HepG2 (cell line): ENCODE measurements at places on chromosomes 1 and 21.

GRCh38 chr21:35376406-35377135 is 327.5 kb upstream of the RUNX1 start:
- H3K27me3 ChIP-seq = no peaks in the 10 kb centered on the region
- H3K4me3 ChIP-seq = no peak overlapping the region
- H3K27ac ChIP-seq = no peak overlapping the region
- no peak for DNase-seq
- no peaks in the 10 kb centered on the region for H3K36me3 ChIP-seq

DNA sequence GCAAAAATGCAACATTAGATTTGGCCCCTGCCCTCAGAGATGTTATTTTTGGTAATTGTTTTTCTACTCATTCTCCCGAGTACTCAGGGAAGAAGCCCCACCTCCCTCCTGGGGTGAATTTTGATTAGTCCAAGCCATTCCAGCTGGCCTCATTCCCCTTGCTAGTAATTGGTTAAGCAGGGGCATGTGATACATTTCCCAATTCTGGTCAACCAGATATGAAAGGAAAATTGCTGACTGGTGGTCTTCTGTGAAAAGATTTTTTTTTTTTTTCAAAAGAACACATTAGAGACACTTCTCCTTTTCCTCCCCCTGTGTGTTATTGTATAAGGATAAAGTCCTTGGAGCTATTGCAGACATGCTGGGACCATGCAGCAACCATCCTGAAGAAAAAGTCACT is 71.1 kb upstream of the AKT3 start:
- H3K27me3 ChIP-seq = no peaks in the 10 kb centered on the region; the same call in none of the 2 replicates
- H3K27ac ChIP-seq = no peak overlapping the region
- DNase-seq = no peak
- H3K4me1 ChIP-seq = no peaks in the 10 kb centered on the region
- H3K36me3 ChIP-seq = no peaks in the 10 kb centered on the region
- no peak overlapping the region for H3K4me3 ChIP-seq

DNA sequence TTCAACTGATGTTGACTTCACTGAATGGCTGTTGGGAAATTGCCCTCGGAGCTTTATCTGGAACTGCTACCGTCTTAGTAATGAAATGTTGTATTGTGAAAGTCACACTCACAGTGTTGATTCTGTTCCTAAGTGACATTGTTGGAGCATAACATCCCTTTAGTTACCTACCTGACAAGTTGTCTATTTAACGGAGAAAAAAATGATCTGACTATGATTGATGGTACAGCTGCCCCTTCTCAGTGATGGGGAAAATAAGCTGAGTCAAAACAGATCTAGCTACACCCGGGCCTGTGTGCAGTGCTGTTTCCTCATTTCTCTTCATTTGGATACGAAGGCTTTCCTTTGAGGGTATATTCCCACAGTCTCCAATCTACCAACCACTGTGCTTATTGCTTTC is 472.3 kb upstream of the BRINP3 start:
- no peak overlapping the region for H3K4me3 ChIP-seq
- peak; percentile 2 for DNase-seq
- H3K27me3 ChIP-seq = no peaks in the 10 kb centered on the region
- no peak overlapping the region for H3K27ac ChIP-seq
- no peaks in the 10 kb centered on the region for H3K36me3 ChIP-seq
- no peaks in the 10 kb centered on the region for H3K4me1 ChIP-seq

- H3K27ac ChIP-seq = no peak overlapping the region
- H3K36me3 ChIP-seq = no peaks in the 10 kb centered on the region
- no peaks in the 10 kb centered on the region for H3K27me3 ChIP-seq
- H3K4me1 ChIP-seq = peaks cover 9% of the 10 kb centered on the region; the same call in 1 of the 2 replicates
- DNase-seq = no peak
- no peak overlapping the region for H3K4me3 ChIP-seq
Measured at GRCh38 chr21:33660406-33660805, 18.1 kb downstream of the ITSN1 start.

- H3K36me3 ChIP-seq = no peaks in the 10 kb centered on the region
- H3K27ac ChIP-seq = no peak overlapping the region
- DNase-seq = no peak
- peaks cover 4% of the 10 kb centered on the region; the same call in 1 of the 2 replicates for H3K27me3 ChIP-seq
Measured at GRCh38 chr1:47758341-47759250, 238.6 kb downstream of the TRABD2B start.

DNA sequence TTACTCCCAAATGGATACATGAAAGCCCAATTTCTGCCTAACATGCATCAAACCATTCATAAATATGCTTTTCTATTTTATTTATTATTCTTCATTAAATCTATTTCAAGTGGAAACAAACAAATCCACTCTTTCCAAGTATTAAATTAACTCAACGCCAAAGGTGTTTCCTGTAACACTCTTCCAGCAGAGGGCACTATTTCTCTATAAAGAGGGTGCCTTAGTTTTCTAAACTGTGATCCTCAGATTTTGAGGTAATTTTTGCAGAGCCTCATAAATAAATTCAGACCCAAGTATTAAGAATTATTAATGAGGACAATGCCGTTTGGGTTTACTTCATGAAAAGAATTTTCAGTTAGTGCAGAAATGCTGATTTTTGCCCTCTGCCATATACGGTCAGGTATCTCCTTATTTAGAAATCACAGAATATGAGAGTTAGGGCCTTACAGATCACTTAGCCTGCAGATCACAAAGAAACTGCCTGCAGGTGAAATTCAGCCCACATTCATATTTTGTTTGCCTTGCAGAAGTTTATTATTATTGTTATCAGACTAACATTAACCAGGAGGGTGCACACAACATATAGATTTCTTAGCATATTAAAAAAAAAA is 40.1 kb upstream of the MYSM1 start:
- peaks cover 7% of the 10 kb centered on the region; the same call in 1 of the 3 replicates for H3K27me3 ChIP-seq
- peak; percentile 52 for DNase-seq
- no peak overlapping the region for H3K27ac ChIP-seq
- H3K4me3 ChIP-seq = no peak overlapping the region
- H3K36me3 ChIP-seq = no peaks in the 10 kb centered on the region

DNA sequence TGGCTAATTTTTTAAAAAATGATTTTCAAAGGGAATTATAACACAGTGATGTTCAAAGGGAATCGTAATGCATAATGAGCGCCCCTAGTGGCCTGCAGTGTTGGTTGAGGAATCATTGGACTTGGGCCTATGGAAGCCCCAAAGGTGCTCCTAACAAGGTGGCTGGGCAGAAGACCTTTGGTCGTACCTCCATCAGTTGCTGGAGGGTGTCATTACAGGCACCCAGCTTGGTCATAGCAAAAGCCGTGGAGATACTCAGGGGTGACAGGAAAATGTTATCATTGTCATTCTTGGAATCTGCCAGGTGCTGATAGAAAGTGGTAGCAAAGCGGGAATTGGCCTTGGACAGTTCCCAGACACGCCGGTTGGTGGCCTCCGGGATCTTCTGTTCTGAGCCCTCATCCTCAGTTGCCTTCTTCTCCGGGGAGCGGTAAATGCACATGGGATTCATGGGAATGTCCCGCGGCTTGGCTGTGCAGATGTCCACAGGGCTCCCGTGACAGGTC is 2.7 kb downstream of the SERPINC1 start:
- H3K4me1 ChIP-seq = peaks cover 36% of the 10 kb centered on the region
- H3K36me3 ChIP-seq = no peaks in the 10 kb centered on the region
- peak; percentile 44 for DNase-seq
- no peak overlapping the region for H3K4me3 ChIP-seq
- peak overlapping the region; percentile 17 for H3K27ac ChIP-seq
- no peaks in the 10 kb centered on the region for H3K27me3 ChIP-seq

GRCh38 chr1:94092210-94092613 is 28.7 kb downstream of the ABCA4 start:
- H3K4me1 ChIP-seq = peaks cover 43% of the 10 kb centered on the region
- no peaks in the 10 kb centered on the region; the same call in 1 of the 2 replicates for H3K27me3 ChIP-seq
- H3K36me3 ChIP-seq = no peaks in the 10 kb centered on the region
- no peak overlapping the region for H3K4me3 ChIP-seq
- H3K27ac ChIP-seq = no peak overlapping the region
- no peak for DNase-seq

GRCh38 chr1:65425697-65426096 is 5.2 kb downstream of the LEPR start:
- no peak overlapping the region for H3K4me3 ChIP-seq
- peak; percentile 82 for DNase-seq
- H3K27ac ChIP-seq = peak overlapping the region; percentile 45
- no peaks in the 10 kb centered on the region; the same call in 1 of the 2 replicates for H3K36me3 ChIP-seq
- no peaks in the 10 kb centered on the region; the same call in 2 of the 3 replicates for H3K27me3 ChIP-seq

DNA sequence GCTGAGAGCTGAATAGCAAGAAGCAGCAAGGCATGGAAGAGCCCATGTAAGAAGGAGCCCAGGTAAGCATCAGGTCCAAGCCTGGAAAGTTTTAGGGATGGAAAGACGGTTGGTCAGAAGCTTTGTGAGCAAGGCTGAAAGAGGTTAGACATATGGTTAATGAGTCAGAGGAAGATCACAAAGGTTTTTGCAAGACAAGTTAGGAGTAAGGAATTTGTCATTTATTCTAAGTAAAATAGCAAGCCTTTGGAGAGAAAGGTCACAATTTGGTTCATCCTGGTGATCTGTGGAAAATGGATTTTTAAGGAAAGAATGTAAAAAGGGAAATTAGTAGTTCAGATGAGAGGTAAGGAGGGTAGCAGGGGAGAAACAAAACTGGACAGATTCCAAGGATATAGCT is 106.7 kb downstream of the DPYD start:
- no peaks in the 10 kb centered on the region for H3K36me3 ChIP-seq
- H3K4me3 ChIP-seq = no peak overlapping the region
- no peaks in the 10 kb centered on the region for H3K4me1 ChIP-seq
- DNase-seq = no peak
- H3K27ac ChIP-seq = no peak overlapping the region
- H3K27me3 ChIP-seq = no peaks in the 10 kb centered on the region
